Neural crest cell (in vitro differentiated cells): ENCODE measurements at places on chromosomes 2 and 18.

- DNase-seq, result no peak
These were observed 8.5 kb downstream of the ZNF516 start for GRCh38 chr18:76486574-76486973.

DNA sequence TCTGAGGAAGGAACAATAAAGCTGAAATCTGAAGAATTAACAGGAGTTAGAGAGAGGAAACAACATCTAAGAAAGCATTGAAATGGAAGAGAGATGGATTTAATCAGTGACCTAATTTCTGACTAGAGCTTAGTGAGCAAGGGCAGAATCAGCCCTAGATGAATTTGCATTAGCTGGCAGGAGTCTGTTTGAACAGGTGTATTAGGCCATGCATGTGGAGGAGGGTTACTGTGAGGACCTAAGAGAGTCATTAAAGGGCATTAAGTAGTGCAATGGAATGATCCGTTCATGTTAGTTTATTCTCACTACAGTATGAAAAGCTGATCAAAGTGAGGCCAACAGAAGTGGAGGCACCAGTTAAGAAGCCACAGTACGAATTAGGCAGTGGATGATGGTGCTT is 285.3 kb downstream of the GRB14 start:
- DNase-seq, result no peak

DNA sequence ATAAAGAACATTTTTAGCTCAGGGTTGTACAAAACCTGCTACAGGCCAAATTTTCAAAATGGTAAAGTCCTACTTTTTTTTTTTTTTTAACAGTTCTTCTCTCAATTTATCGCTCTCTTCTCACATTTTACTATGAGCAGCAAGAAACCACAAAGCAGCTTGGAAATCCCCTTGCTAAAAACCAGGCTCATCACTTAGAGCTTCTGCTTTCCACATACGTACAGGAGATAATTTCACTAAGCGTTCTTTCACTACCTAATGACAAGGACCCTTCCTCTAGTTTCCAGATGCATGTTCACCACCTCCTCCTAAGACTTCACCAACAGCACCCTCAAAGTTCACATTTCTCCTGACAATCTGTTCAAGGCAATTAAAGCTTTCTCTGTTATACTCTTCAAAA is 294.9 kb upstream of the CYRIA start:
- DNase-seq, result no peak

GRCh38 chr2:9650119-9650821 is 19.5 kb upstream of the YWHAQ start:
- DNase-seq, result no peak

DNA sequence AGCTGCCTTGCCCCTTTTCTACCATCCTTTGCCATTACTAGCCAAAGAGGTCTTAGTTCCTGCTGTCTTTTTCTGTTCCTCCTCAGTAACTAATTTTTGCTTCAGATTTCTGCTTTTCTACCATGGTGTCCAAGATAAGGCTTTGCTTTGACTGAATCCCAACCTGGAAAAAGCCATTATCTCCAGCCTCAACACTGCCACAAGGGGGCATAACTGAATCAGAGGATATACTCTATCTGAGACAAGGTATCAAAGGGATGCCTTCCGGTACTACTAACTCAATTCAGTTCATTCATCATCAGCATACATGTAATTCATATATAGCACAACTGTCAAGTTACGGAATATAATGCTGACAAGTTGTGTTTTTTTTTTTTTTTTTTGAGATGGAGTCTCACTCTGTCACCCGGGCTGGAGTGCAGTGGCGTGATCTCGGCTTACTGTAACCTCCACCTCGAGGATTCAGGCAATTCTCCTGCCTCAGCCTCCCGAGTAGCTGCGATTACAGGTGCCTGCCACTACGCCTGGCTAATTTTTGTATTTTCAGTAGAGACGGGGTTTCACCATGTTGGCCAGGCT is 11.4 kb downstream of the OSGEPL1 start:
- peak; percentile 21 for DNase-seq

DNA sequence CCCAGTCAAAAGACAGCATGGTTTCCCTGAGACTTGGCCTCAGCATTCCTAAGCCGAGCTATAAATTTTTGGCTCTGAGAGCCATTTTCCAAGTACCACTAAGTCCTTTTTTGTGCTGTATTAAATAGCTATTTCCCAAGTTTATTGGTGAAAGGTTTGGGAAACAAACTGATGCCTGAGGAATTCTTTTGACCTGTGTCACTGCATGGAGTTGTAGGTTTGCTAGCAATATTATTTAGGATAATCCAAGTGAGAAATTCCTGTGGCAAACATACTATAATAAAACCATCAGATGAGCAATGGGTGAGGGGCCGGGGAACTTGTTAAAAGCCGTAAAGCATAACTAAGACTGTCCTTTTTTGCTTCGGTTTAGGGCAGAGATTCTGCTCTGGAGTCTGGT is 28.4 kb downstream of the ARHGAP28 start:
- no peak for DNase-seq

- no peak for DNase-seq
These were observed 73.8 kb downstream of the AQP4 start for GRCh38 chr18:26791676-26792075.

DNA sequence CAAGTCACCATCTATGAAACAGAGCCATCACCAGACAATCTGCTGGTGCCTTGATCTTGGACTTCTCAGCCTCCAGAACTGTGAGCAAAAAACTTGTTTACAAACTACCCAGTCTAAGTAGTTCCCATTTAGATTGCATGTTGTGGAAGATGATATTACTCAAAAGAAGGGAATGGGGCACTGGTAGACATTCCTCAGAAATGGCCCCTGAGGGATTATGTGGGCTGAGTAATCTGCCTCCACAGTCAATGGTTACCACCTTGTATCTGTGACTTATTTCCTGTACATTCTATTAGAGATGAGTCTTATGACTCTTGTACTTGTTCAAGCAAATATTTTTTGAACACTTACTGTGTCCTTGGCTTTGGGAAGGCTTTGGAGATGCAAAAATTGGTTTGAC is 160.4 kb downstream of the NUP35 start:
- no peak for DNase-seq

DNA sequence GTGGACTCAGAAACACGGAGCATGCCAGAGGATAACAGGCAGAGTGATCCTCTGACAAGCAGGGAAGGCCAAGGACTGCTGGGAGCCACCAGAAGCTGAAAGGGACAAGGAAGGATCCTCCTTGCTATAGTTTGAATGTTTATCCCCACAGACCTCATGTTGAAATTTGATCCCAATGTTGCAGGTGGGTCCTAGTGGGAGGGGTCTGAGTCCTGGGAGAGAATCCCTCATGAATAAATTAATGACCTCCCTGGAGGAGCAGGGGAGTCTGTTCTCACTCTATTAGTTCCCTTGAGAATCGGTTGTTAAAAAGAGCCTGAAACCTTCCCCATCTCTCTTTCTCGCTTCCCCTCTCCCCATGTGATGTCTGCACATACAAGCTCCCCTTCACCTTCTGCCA is 124.4 kb downstream of the FBXO15 start:
- no peak for DNase-seq

DNA sequence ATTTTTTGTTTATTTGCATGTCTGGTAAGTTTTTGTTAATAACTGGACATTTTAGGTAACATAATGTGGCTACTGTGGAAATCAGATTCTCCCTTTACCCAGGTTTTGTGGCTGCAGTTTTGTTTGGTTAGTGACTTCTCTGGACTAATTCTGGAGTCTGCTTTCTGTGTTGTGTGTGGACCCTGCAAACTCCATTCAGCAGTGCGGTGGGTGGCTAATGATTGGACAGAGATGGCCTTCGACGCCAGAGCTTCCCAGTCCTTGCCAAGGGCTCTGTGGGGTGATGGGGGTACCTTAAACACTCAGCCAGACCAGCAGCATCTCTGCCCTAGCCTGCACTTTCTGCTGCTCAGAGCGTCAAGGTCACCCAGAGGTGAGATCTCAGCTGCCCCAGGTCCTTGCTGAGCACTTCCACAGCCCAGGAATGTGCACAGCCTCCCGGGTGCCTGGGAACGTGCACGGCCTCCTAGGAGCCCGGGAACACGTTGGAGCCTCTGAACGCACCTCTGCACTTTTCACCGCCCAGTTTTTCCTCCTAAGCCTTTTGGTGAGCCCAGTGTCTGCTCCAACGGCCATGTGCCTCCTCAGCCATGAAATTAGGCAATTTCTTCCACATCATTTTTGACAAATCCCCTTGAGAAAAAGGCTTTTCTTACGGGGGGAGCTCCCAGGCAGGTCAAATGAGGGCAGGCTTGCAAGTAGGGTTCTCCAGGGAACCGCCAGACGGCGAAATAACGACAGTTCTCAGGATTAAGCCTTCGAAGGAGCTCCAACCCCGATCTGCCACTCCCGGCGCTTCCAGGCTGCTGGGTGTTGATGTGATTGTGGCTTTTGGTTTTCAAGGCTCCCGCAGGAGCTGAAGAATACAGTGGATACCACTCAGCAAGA is 35.2 kb upstream of the KLF11 start:
- DNase-seq, result no peak

DNA sequence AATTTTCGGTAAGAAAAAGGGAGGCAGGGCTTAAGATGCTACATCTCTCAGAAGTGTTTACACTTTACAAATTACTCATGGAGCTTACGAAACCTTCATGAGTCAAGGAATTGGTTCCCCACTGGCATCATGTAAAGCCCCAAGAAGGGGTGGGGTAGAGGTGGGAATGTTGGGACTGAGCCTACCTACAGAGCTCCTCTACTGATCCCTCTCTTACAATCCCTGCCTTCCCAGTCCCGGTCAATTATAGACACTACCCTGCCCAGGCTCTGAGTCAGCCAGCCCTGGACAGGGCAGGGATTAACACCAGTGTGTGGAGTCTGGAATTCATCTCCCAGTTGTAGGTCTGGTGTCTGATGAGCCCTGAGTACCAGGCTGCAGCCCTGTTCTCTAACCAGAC is 248.9 kb downstream of the PAX3 start:
- DNase-seq, result no peak

GRCh38 chr2:71073475-71073874 is 5.0 kb downstream of the NAGK start:
- DNase-seq, result no peak

- DNase-seq, result no peak
These were observed 5.6 kb downstream of the WNT10A start for GRCh38 chr2:218885981-218886947.

DNA sequence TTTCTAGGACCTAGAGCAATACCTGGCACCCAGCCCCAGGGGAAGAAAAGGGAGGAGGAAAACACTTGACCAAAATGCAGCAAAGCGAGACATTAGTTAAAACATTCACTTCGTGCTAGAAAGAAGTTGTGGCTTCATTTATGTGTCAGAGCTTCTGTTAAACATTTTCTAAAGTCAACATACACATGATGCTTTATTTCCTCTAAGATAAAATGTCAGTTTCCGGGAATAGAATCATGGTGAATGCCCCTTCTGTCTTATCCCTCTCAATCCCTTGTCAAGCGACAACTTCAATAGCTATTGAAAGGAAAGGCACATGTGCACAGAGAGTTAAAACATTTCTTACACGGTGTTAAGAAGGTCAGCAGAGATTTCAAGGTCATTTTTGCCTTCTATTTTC is 404.6 kb upstream of the CWC22 start:
- DNase-seq, result no peak

DNA sequence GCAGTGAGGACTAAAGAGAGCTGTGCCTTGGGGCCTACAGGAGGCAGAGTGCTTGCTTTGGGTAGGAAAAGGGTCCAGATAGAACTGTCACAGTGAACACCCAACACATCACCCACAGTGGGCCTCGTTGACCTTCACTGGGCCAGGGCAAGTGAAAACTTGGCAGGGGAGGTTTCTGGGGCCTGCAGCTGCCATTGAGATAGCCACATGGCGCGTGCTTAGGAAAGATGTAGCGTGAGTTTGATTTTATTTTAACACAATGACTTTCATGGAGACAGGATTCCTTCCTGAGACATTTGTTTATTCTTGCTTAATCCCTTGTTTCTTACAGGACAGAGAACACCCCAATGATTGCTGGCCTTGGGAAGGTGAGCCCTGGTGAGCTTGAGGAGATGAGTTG is 9.3 kb upstream of the ESPNL start:
- no peak for DNase-seq

- DNase-seq, result no peak
These were observed 301.3 kb upstream of the RGPD4 start for GRCh38 chr2:107525406-107525805.

DNA sequence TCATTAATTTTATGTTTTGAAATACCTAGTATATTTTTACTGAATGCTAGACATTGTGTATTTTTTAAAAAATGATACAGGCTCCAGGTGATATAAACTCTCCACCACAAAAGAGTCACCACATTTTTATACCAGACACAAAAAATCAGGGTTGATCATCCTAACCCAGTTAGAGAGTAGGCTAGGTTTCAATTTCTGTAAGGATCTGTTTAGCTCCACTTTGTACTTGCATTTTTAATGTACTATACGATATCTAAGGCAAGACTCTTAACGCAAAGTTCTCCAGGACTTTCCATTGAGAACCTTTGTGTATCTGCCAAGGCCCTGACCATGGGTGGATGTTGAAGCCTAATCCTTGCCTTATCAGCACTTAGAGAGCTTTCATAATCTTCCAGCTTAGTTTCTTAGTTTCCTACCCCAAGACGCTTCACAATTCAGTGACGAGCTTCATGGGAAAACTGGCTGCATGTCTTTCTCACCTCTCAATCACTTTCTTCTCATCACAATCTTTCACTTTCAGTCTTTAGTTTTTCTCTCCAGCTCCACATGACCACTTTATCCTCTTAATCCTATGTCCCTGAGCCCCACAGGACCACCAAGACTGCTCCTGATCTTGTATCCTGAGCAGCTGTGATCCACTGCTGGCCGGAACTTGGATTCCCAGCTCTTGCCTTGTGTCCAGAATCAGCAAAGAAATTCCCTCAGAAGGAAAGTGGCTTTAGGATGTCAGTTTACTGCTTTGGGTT is 635.8 kb downstream of the RNF144A start:
- DNase-seq, result no peak

GRCh38 chr18:37322492-37323035 is 243.0 kb downstream of the CELF4 start:
- peak; percentile 42 for DNase-seq

GRCh38 chr2:154452471-154452870 is 246.0 kb upstream of the KCNJ3 start:
- DNase-seq, result no peak

DNA sequence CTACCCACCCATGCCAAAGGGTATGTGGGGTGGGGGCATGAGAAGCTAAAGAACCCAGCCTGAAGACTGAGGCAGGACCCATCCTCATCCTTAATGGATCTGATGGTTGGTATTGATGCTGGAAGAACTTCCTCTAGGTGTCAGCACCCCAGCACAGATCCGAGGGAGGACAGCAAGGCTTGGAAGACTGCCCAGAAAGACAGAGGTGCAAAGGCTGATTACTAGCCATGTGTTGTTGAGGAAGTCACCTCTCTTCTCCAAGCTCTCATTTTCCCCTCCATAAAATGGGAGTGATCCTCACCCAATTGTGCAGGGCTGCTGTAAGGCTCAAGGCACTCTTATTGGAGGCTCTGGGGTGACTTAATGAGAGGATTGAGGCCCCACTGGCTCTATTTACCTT is 256.5 kb downstream of the CELF4 start:
- no peak for DNase-seq
